ENCODE measurements at places on chromosomes 5 and 9.
A peak's percentile ranks its signal among the peaks of the same experiment; 100 is the strongest.

DNA sequence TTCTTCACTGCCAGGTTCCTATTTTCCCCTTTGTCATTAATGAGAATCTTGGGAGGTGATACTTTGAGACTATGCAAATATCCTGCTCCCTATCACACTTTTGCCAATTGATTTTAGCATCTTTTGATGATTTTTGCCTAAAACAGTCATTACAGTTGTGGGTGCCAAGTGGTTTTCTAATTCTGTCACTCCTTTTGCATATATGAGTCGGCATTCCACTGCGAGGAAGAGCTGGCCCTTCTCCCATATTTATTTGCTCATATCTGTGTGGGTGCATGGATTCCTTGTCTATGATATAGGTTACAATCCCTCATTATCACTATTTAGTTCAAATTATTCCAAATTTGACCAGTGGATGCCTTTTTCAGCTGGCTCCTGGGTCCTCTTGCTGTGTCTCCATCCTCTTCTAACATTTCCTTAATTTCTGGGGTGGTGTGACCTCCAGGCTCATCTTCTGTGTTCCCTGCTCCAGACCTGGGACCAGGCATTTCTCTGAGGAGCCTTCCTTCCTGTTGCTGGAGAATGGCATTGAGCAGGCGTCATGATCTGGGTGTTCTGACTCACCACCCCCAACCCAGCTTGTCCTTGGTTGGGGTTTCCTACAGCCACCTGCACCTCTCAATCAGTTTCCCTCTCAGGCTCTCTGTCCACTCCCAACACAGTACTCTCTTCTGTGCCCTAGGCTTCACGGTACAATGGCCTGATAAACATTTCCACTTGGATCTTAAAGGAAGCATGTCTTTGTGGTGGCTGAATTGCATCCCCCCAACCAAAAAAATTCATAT, 106.7 kb downstream of the NXNL2 start:
- DNase-seq: no peak

DNA sequence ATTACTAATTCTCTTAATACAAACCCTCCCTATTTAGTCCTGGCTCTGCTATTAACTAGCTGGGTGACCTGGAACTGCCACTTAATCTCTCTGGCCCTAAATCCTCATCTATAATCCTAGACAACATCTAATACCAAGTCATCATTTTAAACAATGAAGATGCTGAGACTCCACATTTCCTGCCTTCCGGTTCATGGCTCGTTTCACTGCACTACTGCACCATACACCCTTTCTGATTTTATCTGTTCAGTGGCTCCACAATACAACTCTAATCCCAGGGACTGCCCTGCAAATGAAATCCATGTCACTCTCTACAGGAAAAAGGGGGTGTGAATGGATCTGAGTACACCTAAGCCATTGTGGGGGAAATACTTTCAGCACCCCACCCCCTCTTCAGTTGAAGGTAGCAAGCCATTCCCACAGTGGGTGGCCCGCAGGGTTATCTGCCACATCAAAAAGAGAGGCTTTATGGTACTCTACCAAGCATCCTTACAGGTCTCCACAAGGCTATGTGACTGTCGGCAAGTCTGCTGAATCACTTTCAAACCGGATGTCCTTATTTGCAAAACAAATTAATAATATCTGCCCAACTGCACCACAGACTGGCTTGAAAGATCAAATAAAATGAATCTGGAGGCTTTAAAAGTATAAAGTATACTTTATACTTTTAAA, 89.5 kb downstream of the EPB41L4A start:
- peak; percentile 39 for DNase-seq

GRCh38 chr5:77936365-77936693, 160.2 kb upstream of the TBCA start:
- DNase-seq: no peak

DNA sequence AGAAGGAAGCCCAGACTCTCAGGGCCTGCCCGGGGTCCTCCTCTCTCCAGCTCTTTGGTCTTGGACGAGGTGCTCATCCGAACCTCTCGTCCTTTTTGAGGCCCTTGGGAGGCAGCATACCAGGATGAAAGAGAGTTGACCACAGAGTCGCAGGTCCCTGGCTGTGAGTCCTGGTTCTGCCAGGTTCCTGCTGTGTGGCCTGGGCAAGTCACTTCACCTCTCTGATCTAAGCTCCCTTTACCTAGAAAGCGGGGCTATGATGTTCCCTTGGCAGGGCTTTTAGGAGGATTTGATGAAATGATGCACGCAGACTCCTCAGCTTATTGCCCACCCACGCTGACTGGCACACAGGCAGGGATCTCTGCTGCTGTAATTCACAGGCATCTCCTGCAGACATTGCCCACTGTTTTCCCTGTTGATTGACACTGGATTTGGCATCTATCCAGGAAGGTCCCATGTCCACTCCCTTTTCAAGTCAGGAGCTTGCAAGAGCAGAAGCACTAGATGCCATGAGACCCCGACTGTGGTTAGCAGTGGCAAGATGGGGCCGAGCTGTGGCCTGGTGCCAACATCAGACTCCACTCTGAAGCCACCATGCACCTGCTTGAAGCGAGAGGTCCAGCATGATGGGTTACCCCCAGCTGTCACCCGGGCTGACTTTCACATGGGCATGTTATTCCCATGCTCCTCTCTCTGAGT, 71.5 kb downstream of the MACROH2A1 start:
- DNase-seq: no peak

DNA sequence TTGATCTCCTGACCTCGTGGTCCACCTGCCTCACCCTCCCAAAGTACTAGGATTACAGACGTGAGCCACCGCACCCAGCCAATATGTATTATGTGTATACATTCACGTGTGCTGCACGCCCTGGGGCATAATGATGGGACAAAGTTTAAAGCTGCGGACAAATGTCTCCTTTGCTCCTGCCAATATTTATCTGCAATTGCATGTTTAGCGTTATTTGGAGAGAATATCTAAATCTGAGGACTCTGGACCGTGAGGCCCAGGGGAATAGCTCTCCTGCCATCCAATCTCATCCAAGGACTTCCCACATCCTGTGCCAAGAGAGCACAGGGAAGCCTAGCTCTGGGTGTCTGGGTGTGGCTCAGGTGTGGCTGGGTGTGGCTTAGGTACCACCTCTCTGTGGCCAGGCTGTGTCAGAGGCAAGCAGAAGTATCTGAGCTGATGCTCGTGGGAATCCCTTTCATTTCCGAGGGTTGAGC, 6.9 kb upstream of the BOD1 start:
- no peak for DNase-seq

DNA sequence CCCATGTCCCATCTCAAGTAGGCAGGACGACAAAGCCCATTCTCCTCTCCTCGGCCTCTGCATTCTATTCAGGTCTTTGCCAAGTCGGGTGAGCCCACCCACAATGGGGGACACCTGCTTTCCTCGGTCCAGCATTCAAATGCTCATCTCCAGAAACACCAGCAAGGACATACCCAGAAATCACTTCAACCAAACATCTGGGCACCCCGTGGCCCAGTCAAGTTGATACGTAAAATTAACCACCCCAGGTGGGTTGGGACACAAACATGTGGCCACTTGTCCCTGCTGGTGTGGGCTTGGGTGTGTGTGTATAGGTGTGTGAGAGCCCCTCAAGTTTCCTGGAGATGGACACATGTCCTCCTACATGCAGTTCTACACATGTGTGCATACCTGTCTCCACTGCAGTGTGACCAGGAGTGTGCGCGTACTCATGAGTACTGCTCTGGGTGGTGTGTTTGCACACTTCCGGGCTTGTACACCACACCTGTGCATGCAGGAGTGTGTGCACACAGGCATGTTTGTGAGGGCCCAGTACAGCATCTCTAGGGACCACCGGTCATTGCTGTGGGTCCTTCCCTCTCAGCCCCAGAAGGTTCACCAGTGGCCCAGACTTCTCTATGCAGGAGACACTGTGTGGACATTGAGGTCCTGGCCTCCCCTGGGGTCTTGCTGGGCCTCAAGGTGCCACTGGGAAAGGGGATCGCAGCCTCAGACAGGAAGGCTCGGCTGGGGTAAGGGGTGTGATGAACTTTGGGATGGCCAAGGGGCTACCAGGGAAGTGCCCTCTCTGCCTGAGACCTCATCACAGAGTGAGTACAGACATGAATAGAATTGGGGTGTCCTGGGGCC, 35.4 kb upstream of the RXRA start:
- DNase-seq: no peak

DNA sequence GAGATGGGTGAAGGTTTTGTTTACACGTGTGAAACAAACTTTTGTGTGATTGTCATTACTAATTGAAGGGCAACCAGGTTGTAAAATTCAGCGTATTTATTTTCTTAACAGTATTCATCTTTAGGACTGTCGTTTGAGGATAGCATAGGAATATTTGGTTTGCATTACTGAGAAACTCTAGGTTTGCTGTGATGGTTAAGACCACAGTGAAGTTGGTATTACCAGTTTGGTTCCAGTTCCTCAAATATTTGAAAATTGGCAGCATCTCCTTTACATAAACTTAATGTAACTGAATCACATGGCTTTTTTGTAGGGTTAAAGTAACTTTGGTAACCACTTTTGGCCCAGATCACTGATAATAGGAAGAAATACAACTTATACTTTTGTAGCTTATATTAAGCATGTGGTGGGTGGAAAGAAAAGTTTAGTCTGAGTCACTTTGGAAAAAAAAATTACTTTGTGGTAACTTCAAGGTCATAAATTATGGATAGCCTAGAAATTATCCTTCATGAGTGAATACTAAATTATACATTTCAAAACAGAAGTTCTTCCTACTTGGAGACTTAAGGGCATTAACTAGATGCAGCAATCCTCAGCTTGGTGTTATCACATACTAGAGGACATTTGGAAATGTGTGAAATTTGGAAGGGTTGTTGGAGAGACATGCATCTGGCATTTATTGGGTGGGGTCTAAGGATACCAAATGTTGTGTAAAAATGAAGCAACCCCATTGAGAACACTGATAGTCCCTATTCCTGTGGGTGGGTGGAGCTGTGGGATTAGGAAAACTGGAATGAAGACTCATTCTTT, 33.9 kb downstream of the G3BP1 start:
- DNase-seq: no peak

DNA sequence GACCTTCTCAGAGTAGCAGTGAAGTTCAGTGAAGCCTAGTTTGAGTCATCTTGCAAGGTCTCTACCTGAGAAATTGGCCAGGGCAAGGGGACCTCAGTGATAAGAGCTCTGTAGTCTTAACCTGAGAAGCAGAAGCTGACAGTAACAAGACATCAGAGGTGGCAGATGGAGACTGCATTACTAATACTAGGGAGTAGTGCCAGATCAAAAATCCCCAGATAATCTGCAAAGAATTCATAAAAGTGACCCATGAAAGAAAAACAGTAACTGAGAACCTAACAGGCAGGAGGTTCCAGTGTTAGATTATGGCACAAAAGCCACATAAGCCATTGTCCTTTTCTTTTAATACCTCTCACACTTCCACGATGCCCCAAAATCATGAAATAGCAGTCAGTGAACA, 175.5 kb downstream of the MUSK start:
- DNase-seq: no peak

DNA sequence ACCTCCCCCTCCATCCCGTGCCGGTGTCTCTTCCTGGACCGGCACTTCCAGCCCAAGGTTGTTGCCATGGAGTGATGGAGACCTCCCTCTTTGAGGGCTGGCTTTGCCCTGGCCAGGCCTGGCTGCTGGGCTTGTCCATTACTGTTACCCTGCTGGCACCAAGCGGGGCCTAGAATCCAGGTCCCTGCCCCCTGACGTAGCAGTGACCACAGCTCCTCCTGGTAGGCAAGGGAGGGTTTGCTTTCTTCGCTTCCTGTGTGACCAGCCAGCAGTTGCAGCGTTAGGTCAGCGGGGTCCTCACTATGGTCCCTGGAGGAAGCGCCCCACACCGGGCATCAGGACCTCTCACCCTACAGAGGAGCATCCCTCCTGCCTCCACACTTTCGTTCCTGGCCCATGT, 146.7 kb upstream of the COL5A1 start:
- DNase-seq: no peak

DNA sequence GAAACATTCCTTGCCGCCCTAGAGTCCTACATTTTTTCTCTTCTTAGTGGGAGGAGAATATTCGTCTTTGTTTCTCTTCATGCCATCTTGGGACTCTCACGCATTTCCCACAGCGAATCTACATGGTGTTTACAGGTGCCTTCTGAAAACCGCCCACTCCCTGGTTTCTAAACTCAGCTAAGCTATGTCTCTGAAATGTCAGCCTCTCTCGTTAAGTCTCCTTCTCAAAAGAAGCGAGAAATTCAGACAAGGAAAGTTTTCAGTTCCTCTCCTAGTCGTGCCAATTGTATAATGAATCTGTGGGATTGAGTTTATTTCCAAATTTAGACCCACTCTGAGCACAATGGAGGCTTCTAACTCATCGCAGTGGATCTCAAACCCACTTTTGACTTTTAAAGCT, 186.8 kb upstream of the NFIB start:
- no peak for DNase-seq

DNA sequence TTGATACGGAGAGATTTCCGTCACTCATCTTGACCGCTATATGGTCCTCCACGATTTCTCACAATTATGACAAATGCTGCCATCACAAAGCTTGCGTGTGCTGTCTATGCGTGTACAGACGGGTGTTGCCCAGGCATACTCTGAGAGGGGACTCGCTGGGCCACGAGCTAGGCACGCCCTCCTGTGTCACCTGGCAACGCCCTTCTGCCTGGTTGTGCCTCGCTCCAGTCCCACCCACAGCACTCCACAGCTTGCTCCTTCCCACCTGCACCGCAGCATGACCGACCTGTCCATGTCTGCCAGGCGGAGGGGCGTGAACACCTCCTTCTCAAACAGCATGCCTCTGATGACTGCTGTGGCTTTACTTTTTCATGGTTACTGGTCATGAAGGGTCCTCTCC, 55.6 kb downstream of the CAMSAP1 start:
- no peak for DNase-seq

DNA sequence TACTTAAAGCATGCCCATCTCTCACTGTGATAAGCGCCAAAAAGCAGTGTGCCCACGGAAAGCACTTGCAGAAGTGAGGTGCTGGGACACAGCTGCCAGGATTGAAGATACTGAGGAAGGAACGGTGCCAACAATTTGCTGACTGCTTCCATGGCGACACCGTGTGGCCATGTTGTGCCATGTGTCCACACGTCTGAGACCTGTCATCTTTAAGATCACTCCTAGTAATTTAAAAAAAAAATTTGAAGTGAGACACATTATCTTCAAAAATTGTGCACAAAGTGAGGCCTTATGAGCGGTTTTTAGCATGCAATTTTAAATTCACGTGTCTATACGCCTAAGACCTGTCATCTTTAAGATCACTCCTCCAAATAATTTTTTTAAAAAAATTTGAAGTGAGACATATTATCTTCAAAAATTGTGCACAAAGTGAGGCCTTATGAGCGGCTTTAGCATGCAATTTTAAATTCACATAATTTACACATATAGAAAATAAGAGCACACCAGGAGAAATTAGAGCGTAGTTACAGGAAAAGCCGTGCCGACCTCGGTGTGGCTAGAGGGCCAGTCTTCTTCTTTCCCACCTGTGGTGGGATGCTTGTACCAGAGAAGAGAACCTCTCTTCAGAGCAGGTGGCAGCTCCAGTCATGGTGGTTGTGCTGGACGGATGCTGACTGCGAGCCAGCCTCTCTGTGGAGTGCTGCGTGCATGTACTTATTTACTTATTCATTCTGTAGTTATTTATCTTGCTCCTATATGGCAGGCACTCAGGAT, 21.4 kb upstream of the FLT4 start:
- peak; percentile 74 for DNase-seq

GRCh38 chr5:80254767-80255430, 949 bp downstream of the SERINC5 start:
- DNase-seq: no peak

GRCh38 chr5:172852490-172853354, 18.7 kb downstream of the ERGIC1 start:
- no peak for DNase-seq
